ENCODE measurements at places on chromosomes 16 and 17.

DNA sequence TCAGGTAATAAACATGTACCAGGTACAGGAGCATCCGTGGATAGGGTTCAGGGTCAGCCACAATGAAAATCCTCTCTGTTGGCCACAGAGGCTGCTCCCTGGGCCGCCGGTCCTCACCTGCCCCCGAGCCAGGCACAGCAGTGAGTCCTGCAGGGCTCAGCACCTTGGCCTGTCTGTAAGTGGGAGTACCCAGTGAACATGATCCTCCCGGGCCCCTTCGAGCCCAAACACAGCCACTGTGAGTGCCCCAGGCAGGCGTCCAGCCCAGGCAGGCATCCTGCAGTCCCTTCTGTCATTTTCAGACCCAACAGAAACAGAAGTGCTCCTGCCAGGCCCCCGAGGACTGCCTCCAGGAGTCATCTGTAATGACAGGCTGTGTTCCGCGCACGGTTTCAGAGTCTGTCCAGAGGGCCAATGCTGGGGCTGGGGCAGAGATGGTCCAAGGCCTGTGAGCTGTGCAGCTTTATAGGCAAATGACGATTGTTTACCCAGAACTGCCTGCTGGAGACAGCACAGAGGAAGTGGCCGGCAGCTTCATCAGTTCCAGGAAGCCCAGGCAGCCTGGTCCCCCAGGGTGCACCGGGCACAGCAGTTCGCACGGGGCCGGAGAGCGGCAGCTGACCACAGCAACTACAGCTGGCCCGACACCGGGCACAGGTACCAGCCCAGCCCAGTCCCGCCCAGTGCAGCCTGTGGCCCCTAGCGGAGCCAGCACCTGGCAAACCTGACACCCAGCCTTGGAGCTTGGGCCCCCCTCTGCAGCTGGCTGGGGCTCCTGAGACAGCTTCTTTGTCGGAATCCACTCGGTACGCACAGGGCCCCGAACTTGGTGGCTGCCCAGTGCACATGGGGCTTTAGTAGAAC is 13.2 kb downstream of the SLC7A5 start:
- DNase-seq = no peak

- no peak for DNase-seq
Observed at GRCh38 chr17:63647065-63647725, 25.0 kb downstream of the MAP3K3 start.

DNA sequence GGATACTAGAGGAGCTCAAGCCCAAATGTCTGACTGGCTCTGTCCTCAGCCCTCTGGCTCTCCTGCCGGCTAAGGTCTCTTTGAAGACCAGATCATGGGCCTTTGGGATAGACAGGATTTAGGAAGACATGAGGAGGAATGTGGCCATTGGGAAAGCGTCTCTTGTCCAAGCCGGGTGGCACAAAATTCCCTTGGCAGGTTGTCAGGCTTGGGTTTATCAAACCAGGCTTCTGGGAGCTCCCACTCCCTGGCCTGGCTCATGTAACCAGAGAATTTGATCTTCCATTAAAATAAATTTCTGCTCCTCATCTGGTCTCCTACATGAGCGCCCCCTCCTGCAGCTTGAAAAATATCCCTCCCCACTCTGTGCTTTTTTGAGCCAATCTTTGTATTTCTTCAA is 71.1 kb downstream of the IRX3 start:
- no peak for DNase-seq

DNA sequence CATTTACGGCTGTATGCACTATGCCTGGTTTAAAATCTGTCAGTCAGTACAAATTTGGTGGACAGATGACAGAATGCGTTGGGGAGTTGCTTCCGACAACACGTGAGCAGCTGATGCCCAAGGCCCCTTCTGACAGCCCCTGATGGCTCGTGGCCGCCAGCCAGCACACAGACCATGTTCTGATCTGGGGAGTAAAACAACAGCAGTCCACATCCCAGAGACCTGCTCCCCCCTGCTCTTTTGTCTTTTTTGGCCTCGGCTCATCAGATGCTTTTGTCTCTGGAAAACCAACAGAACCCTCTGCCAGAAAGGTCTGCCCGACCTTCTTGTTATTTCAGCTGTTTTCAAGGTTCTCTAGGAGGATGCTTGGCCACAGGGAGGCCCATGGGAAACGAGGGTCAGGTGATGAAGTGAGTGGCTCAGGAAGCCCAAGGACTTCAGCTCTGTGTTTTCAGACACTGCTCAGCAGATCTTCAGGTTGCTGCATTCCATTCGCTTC is 10.8 kb downstream of the ARSG start:
- no peak for DNase-seq

DNA sequence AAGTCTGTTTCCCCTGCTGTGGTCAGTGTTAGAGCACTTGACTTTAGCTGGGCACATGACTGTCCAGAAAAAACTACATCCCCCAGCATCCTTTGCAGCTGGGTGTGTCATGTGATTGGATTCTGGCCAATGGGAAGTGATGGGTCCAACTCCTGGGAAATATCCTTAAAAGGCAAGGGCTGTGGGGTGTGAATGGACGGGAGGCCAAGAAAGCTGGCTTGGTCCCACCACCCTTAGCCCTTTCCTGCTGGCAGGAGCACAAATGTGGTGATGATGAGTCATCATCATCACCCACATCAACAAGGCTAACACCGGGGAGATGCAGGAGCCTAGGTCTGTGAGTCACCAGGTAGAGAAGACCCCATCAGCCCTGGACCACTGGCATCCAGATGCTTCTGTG is 341.7 kb downstream of the C16orf95 start:
- no peak for DNase-seq

DNA sequence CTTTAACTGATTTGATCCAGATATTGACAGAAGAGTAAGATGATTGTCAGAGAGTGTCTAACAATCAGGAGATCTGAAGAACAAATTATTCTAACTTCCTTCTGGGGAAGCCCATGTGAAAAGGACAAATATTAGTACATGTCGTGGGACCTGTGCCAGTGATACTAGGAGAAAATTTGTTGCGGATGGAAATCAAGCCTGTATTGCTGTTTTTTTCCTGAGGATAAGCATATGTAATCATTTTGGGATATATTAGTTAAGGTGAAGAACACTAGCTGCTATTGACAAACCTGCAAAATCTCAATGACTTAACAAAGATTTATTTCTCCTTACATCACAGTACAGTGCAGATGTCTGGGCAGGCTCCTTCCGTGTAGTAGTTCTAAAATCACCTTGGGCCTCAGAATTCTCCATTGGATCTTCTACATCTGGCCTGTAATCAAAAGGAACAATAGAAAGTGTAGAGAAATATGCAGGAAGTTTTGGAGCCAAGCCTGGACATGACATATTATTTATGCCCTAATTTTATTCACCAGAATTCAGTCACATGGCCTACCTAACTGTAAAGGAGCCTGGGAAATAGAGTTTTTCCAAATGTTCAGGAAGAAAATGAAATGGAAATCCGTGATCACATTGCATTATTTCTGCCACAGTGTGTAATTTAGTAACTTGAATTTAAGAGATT is 58.3 kb downstream of the CYB561 start:
- DNase-seq = no peak

- no peak for DNase-seq
Observed at GRCh38 chr17:44000141-44000860, 4.1 kb upstream of the NAGS start.

DNA sequence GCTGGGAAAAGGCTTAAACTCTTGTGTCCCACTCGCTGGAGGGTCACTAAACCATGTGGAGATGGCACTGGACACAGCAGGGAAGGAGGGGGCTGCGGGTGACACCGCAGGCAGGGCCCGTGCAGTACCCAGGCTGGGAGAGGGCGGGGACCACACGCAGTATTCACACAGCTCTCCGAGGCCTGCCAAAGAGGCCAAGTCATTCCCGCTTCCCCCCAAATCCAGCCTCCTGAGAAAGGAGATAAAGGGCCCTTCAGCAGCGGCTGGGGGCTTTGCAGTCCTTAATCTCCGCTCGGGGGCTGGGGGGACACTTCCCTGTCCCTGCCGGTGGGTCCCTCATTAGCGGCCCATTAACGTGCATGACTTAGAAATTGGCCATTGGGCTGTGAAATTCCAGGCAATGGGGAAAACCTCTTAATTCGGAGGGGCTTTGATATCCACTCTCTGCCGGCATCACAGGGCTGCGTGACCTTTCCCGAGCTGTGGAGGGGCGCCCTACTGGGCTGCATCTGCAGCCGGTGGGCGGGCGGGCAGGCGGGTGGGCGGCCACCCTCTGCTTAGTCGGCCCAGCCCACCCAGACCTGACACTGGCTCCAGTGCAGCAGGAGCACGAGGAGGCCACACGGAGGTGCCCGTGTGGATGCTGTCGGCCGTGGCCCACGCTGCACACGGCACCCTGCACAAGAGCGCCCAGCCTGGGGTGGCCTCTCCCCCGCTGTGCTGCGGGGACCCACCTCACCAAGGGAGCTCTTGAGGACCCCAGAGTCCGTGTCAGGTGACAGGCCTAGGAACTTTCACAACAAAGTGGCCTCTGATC is 2.6 kb upstream of the SLC38A8 start:
- no peak for DNase-seq

- DNase-seq = peak; percentile 79
Observed at GRCh38 chr17:82551779-82552457, 32.4 kb downstream of the FOXK2 start.

DNA sequence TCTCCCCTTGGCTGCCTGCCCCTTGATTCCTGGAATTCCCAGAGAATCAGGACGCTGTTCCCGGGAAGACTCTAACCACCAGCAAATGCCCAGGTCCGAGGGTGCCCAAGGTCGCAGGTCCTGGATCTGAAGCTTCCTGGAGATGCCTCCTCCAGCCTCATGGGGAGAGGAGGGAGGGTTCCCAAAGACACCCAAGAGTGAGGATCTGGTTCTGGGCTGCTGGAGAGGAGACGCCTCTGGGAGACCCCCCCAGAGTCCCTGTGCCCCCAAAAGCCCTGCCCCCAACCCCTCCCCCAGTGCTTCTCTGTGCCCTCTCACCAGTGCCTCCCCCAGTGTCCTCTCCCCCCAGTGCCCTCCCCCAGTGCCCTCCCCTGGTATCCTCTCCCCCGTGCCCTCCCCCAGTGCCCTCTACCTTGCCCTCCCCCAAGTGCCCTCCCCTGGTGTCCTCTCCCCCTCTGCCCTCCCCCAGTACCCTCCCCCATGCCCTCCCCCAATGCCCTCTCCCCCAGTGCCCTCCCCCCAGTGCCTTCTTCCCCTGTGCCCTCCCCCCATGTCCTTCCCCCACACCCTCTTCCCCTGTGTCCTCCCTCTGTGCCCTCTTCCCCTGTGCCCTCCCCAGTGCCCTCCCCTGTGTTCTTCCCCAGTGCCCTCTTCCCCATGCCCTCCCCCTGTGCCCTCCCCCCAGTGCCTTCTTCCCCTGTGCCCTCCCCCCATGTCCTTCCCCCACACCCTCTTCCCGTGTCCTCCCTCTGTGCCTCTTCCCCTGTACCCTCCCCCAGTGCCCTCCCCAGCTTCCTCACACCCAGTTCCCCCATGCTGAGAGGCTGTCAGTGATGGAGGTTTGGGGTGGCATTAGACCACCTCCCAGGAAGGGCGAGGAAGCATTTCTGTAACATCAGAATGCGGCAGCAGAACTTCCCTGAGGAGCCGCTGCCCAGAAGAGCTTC is 6.3 kb upstream of the SECTM1 start:
- DNase-seq = no peak

DNA sequence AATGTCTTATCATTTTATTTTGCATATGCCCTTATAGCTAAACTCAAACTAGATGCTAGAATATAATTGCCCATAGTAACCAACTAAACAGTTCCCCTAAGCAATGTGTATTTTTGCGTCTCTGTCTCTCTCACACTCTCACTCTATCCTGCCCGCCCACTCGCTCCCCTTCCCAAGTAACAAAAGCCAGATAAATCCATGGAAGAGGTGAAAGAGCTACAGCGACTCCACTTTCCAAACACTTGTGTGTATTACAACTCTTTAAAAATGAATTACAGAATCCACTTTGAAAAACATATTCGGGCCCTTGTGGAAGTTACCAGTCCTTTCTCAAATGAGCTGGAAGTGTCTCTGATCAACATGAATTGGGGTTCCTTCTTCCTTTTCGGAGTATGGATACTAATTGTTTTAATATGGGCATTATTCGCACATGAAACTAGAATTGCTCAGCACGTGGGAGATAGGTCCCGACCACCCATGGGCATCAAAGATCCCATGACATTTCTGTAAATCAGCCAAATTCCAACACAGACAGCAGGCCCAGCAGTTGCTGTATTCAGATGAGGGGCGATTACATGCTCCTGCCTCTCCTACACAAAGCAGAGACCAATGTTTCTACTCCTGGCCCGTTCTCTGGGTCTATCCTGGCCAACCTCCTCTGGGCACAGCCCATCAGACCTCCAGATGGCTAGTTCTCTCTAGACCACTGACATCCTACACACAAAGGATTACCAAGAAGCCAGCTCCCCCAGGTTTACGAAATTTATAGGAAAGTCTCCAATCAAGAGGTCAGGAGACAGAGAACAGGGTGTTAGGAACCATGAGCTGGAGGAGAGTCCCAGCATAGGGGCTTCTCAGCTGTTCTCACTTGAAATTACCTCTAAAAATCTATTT is 121.5 kb downstream of the ZFHX3 start:
- no peak for DNase-seq

DNA sequence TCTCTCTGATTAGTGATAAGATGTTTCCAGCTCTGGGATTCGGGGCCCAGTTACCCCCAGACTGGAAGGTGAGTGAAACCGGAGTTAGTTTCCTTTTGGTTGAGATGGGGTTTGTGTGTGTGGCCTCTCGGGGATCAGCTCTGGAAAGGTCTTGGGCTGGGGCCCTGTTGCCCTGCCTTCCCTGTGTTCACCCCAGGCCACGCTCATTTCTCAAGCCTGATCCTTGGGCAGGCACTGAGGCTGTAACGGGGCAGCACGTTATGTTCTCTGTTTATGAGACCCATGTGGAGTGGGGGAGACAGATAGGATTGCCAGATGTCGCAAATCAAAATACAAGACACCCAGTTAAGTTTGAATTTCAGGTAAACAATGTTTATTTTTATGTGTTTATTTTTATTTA is 35.5 kb downstream of the CPNE2 start:
- DNase-seq = no peak

GRCh38 chr17:77437747-77438146 is 297.0 kb downstream of the SEC14L1 start:
- no peak for DNase-seq

GRCh38 chr16:13333336-13333735 is 431.9 kb downstream of the SHISA9 start:
- DNase-seq = no peak

DNA sequence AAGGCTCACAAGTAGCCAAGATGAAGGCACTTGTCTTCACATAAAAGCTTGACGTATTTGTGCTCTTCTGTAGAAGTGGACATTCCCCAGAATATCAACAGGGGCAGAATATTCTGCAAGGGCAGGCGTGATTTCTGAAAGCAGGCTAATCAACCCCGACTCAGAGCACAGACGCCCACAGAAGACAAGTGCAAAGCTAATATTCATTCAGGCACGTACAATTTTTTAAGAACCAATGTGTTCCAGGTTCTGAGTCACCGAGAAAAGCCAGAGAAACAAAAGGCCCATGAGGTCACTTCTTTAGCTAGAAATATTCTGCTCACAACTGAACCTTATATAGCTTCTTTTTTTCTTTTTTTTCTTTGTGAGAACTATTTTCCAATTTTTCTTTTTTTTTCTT is 121.6 kb downstream of the DNAH9 start:
- no peak for DNase-seq

- DNase-seq = peak; percentile 40
Observed at GRCh38 chr16:54957403-54958166, 26.9 kb downstream of the IRX5 start.
